Stimulated activated CD8-positive, alpha-beta memory T cell treated with anti-CD3 and anti-CD28 coated beads, Interleukin-7, amount 100 ng/mL, for 48 hours (primary cell): ENCODE measurements at places on chromosomes 2 and 18.

DNA sequence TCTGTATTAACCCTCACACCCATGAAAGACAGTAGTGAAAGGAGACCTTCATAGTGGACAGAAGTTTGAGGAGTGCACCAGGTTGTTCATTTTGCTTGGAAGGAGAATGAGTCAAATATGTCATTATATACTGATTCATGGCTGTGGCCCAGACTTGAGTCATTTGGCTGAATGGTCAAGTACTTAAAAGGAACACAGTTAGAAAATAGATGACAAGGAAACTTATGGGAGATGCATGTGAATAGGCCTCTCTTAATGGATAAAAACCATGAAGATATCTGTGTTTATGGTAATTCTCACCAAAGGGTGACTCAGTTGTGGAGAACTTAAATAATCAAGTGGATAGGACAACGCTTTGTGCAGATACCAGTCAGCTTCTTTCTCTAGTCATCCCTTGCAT is 524.7 kb upstream of the CNTNAP5 start:
- DNase-seq = no peak

DNA sequence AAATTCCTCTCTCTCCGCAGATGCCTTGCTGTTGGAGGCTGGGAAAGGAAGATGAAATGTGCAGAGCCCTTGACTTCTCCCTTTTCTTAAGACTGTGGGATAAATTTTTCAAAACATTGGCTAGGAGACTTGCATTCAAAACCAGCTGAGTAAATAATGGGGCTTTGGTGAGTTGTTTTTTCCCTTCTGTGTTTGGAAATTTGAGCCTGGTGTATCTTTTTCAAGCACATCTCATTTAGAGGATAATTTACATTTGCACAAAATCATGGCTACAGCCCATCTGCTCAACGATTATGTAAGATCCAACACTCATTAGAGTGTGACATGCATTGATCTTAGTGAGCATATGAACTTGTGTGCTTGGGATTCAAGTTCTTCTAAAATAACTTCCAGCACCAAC is 112.1 kb upstream of the ATP8B1 start:
- DNase-seq = no peak

GRCh38 chr2:210366675-210367080 is 51.7 kb upstream of the MYL1 start:
- no peak for DNase-seq

DNA sequence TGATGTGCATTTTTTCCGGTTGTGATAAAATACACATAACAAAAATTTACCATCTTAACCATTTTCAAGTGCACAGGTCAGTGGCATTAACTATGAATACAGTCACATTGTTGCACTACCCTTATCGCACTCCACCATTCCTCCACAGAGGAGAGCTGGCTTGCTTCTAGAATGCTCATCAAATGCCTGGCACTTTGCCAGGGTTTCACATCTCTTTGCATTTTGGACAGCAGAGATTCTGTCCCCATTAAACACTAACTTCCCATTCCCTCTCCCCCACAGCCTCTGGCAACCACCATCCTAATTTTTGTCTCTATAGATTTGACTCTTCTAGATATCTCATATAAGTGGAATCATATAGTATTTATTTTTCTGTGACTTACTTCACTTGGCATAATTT is 165.0 kb downstream of the ASB1 start:
- DNase-seq = no peak

DNA sequence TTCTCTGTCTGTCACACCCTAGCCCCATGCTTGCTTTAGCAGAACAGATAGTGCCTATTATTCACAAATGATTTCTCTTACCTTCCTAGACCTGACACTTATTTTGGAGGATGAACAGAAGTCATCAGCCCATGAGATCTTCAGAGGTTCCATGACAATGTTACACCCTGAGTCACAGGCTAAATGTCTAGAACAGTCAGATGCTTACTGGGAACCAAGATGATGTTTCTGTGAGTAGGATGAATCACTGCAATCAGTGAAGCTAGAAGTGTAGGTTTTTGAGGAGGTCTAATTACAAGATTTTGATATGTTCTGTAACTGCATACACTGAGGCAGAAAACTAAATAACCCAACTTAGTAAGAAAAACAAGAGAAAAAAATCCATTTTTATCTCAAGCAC is 123.0 kb upstream of the THUMPD2 start:
- no peak for DNase-seq

DNA sequence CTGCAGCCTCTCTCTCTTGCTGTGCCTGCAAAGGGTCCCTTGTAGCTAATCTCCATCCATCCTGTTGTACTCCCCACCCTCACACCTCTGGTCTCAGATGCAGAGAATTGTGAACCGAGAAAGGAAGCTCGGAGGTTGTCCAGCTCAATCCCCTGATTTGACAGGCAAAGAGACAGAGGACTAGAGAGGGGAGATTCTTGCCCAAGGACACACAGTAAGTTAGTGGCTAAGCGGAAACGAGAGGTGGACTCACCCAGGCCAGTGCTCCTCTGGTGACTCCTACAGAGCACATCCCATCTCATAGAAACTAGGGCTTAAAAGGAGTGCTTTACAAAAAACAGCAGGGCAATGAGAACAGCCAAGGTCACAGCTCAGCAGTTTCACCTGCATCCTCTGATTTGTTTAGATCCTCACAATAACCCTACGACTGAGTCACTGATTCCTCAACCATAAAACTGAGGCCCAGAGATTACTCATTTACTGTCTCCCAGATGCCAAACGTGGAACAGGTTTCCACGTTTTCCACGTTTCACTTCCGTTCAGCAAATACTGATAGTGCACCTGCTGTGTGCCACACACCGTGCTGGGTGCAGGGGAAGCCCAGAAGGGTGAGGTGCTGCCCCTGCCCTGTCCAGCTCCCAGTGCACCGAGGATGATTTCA is 22.1 kb downstream of the EHD3 start:
- no peak for DNase-seq

DNA sequence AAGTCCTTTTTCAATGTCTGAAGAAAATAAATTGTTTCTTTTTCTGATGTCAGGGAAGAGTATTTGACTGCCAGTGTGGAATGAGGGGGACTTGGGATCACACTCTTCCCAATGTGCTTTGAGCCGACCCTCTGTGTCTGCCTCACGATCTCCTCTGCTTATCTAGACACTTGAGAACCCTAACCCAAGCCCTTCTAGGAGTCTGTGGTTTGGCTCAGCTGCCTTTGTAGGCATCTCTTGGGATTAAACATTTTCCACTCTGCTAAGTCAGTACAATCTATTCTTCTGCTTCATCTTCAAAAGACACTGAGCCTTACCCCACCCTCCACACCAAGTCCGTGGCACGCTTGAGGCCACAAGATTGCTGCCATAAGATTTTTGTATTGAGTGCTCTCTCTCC is 19.4 kb downstream of the FAM110C start:
- DNase-seq = no peak

DNA sequence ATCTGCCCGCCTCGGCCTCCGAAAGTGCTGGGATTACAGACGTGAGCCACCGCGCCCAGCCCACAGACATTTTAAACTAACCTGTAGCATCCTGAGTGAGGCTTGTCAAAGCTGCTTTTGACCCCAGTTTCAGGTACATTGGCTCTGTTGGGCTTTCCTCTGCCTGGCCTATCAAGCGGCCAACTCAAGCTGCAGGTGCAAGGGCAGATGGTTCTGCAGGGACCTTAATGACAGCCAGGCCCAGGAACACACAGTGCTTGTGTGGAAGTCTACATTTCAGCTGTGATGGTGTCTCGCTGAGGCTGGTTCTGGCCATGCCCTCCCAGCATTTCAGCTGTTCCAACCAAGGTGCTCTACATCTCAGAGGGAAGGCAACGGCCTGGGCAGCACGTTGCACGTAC is 18.4 kb downstream of the INPP4A start:
- no peak for DNase-seq

DNA sequence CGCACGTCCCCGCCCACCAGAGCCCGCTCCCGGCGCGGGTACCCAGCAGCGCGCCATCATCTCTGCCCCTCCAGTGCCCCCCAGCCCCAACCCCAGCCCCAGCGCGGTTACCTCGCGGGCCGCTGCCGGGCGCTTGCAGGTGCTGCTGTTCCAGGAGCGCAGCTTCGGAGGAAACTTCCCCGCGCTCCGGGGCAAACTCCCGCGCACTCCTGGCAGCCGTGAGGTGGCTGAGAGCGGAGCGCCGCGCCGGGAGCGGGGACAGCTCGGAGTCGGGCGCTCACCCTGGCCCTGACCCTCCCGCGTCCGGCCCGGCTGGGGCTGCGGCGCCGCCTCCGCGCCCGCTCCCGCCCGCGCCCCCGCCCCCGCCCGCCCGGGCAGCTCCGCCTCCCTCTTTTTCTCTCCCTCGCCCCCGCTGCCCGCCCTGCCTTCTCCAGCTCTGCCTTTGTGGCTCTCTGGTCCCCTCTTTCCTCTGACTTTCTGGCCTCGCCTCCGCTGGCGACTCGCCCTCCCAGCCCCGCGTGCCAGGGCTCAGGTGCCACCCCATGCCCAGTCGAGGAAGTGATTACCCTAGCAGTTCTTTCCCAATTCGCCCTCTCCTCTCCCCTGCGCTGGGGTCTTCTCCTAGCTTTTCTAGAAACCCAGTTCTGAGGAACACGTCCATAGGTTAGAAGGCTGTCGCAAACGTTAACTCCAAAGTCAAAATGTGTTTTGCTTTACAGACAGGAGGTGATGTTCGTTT is at the start of gene CHST9:
Gene CHST9, minus strand, starts transcription at position 284 of the 739 bp plus-strand sequence. CDS start 42,499 bp downstream, outside the sequence.
- DNase-seq = no peak

DNA sequence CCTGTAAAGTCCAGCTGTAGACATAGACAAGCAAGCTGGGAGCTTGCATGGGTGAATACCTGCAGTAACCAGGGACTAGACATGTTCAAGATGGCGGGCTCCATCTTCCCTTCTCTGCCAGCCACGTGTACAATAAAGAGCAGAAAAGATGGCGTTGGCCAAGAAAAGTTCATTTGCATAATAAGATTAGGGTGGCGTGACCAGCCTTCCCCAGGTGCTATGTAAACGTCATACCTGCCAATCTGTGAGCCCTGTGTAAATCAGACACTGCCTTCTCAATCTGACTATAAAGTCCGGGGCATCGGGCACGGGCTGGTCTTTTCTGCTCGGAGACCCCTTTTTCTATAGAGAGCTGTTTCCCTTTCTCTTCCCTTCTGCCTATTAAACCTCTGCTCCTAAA is 101.6 kb upstream of the XPO1 start:
- DNase-seq = no peak

- DNase-seq = no peak
Observed at GRCh38 chr2:127811397-127812321, 688 bp upstream of the WDR33 start.

- no peak for DNase-seq
Observed at GRCh38 chr2:185063761-185064160, 465.4 kb downstream of the ZNF804A start.

DNA sequence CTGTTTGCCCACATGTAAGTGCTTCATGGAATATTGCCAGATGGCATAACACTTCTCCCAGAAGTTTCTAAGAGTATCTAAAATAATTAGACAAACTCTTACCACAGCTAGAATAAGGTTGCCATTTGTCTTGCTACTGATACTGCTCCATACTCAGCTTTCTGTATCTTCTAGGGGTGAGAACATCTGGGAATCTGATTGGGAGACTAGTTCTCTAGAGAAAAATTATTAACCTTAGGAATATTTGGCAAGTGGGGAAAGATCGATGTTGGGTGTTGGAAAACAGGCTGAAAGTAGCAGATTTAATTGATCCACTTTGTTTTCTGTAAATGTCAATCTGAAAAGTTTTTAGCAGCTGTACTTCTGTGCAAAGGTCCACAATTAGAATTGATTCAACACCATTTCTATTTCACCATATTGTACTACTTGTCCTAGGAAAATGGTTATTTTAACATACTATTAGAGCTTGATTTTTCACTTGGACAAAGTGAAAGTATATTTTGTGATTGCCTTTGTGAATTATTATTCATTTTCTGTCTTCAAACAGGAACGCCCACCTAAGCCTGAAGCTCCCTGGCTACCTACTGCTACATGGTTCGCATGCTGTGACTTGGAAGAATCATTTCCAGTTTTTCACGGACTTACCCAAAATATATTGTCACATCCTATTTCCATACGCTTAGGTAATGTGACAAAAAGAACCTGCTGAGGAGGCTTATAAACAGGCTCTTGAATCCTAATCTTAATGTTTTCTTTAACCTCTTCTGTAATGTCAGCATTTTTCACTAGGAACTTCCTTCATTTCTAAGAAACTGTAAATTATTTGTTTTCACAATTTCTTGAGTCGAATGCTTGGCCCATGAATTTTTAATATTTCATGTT is 147.7 kb downstream of the TRABD2A start:
- no peak for DNase-seq

DNA sequence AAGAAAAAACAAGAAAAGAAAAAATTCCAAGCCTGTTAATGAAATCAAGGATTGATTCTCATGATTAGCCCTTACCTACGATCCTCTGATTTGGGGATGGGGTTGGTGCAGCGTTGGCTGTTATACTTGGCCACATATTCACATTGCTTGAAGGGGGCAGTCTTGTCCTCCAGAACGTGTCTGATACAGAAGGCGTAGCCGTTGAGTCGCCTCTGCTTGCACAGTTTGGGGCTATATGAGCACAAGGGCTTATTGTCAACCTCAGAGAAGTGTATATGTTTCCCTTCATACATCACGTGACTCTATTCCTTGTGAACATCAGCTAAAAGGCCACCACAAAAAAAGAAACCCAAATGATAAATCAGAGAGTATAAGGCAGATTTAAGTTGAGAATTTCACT is 23.2 kb downstream of the INO80D start:
- DNase-seq = no peak

GRCh38 chr2:215149060-215149459 is 10.6 kb upstream of the ABCA12 start:
- DNase-seq = no peak

- DNase-seq = no peak
Observed at GRCh38 chr2:108139521-108139920, 100.2 kb upstream of the SULT1C3 start.

- no peak for DNase-seq
Observed at GRCh38 chr18:35717182-35717581, 135.6 kb downstream of the GALNT1 start.

DNA sequence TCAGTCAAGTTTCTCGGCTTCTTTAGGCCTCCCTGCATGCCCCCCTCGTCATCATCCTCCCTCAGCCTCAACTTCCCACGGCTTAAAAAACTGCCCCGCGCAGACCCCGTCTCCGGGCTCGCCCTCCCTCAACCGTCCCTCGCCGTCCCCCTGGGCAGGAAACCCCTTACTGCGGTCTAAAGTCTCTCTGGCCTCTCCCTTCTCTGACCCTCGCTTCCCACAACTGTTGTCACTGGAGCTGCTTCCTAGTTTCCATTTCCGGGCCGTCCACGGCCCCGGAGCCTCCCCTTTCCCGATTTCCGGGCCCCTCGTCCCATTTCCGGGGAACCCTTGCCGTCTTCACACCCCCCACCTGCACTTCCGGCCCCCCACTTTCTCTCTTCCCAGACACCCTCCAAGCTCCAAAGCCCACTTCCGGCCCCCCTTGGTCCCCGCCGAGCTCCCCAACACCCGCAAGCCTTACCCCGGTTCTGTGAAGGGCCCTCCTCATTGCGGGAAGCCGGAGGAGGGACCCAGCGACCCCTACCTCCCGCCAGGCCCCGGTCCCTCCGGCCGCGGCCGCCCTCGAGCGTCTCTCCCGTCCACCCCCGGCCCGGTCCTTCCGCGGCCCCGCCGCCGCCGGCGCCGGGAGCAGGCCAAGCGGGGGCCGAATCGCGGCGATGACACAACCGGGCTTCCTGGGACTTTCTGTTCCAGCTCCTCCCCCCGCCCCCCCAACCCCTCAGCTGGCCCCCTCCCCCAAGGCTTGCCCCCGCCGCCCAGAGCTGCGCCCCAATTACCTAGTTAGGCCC is 513 bp downstream of the TRIP12 start:
- peak; percentile 57 for DNase-seq

GRCh38 chr18:51988277-51988676 is 351.7 kb upstream of the DCC start:
- DNase-seq = no peak
